ENCODE measurements at places on chromosomes 1 and 21.

GRCh38 chr1:118264343-118264742, 79.3 kb upstream of the SPAG17 start:
- DNase-seq: no peak

DNA sequence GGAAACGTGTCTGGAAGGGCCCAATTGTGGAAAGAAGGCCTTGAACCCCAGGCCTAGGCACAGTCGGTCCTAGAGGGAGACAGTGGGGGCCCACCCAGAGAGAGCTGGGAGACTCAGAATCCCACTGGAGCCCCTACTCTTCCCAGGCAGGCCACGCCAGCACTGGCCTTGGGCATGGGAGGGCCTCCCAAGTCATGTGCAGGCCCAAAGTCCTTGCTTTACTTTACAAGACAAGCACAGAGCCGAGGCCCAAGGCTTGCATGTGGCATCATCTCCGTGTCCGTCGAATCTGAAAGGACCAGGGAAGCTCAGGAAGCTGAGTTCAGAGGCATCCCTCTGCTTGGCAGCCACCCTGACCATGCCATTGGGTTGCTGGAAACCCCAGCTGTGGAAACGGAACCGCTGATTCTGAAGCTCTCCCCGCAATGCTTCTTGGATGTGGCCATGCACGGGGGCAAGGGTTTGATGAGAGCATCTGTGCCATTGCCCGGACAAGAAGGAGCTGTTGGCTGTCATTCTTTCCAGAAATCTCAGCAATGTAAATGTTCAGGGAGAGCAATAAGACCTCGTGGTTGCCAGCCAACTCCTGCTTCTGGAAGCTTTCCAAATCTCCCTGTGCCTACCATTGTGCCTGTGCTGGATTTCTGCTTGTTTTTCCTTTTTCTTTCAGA, 32.8 kb downstream of the ABCG1 start:
- no peak for DNase-seq

- peak; percentile 85 for DNase-seq
Measured at GRCh38 chr1:25520446-25521061, 22.9 kb upstream of the LDLRAP1 start.

DNA sequence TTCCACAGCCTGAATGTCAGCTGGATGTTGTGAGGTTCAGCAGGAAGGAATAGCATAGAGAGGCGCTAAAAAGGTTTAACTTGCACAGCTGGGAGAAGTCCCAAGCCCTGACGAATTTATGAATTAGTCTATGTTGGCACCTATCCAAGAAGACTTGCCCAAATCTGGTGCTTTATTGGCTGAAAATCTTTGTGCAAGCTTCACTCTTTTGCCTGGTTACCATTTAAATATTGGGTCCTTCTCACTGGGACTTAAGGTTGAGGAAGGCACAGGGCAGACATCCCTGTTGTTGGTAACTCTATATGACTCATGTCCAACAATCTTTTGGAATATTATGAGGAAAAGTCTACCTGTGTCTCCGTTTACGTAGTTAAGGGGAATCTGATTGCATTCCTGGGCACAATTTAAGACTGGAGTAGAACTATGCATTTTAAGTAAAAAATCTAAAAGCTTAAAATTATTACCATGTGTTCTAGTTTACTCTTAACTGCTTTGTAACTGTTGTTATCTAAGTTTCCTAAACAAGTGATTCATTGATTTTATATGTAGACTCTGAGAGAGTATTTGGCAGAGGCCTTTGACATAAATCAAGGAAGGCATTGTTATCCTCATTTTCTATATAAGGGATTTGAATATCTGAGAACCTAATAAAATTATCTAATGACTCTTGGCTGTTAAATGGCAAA, 181.7 kb upstream of the DPYD start:
- DNase-seq: peak; percentile 38

DNA sequence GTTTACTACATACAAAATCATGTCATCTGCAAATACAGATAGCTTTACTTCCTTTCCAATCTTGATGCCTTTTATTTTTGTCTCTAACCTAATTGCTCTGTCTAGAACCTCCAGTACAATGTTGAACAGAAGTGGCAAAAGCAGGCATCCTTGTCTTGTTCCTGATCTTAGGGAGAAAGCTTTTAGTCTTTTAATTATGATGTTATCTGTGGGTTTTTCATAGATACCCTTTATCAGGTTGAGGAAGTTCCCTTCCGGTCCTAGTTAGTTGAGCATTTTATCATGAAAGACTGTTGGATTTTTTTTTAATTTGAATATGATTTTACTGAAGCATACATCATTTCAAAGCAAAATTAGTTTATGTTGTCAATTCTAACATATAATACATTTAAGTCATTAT, 45.7 kb upstream of the DISC1 start:
- no peak for DNase-seq

All from adipocyte (in vitro differentiated cells).